Sciatic nerve (tissue), 2 donors: ENCODE measurements at places on chromosomes 2 and 18. TPM values are rescaled to one million over a fixed set of nuclear protein-coding genes. Genes with fewer than 3 reads are reported as not detected.
A peak's percentile ranks its signal among the peaks of the same experiment; 100 is the strongest.

DNA sequence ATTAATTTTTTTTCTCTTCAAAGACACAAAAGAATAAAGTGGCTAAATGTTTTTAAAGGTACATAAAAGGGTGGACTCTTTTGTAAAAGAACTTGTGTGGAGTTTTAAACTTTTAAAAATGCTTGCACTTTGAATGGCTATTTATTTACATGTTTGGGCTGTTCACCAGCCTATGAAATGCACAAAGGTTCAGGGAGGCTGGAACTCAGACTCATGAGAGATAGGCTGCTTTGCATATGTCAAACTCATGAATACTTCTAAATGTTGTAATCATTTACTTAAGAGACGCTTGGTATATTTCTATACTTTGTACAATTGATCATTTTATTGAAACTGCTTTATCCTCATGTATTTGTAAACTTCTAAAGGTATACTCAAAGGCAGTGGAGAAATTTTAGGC is 79.9 kb downstream of the ZEB2 start:
- no peak for DNase-seq

DNA sequence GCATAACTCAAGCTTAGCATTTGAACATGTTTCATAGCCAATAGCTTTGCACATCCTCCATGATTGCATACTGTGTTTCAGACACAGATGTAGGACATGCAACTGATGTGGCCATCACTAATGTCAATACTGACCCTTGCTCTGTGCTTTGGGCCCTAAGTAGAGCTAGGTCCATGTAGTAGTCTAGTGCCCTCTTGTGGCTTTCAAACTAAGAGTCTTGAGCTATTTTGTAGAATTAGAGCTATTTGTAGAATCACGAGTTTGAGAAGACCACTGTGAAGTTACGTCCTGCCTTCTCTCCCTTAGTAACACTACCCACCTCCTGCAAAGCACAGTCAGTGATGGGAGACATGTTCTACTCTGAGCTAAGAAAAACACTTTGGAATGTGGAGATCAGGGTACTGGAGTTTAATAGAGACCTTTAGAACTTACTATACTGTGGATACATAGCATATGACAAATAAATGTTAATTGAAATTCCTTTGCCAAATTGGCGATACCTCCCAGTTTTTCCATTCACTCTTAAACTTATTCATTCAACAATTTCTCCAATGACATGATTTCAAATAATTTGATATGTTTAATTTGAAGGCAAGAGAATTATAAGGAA is 306.5 kb upstream of the TNP1 start:
- DNase-seq: no peak

- no peak for DNase-seq
These were observed 121.8 kb upstream of the HNMT start for GRCh38 chr2:137842430-137842829.

RAB6C gene
- 0.13 TPM for total RNA-seq

PRPF40A gene
- total RNA-seq: 88.8 TPM

RGPD4 gene
- 0.40 TPM for total RNA-seq

- DNase-seq: no peak
These were observed 39.3 kb upstream of the ITSN2 start for GRCh38 chr2:24399434-24400206.

- no peak for DNase-seq
These were observed 14.7 kb upstream of the IKZF2 start for GRCh38 chr2:213166109-213166508.

- DNase-seq: peak; percentile 90
These were observed 17.0 kb upstream of the CIDEA start for GRCh38 chr18:12236934-12237832.

DNA sequence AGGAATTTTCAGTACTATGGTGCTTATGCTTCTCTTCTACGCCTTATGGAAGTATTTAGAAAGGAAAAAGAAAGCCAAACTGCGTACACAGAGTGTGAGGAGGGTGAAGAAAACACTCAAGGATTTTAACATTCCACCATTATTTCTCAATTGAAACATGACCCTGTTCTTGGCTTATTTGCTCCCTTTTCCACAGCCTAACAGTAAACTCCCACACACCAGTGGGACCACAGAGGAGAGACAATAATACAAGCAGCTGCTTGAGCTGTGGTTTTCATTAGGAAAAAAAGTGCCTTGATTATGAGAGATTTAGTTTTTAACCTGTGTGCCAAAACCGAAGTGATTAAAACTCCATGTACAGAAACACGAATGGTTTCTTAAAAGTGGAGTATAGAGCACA is 134.3 kb downstream of the MEP1B start:
- no peak for DNase-seq

ARL4C gene
- total RNA-seq: 10.7 TPM

DNA sequence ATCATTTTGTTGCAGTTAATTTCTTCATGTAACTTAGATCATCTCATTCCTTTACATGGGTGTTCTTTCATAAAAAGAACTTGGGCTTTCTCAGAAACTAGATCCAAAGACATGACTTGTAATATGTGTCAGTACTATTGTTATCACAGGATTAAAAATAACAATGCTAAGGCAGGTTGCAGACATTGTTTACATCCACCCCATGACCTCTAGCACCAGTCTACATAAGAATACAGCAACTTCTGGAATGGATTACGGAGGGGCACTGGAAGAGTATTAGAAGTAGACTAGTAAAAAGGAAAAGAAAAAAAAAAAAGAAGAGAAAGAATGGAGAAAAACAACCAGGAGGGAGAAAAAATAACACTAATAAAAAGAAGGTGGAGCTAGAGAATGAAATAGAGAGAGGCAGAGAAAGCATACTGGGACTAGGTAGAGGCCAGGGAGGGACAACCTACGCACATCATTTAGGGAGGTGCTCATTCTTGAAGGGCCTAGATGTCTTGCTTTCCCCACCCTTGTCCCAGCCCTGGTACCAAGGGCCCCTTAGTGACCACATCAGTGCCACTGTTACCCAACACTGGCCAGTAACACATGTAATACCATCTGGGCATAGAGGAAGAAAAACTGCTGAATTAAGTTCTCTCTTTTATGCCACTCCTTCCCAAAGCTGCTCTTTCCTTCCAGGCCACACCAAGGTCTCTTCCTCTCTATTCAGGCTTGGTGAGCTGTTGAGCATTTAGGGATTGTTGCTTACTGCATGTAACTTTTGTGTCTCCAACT is 70.6 kb upstream of the KLF7 start:
- no peak for DNase-seq

HRH4 gene
- total RNA-seq: 0.36 TPM
